Epithelial cell of proximal tubule (primary cell): ENCODE measurements at places on chromosomes 2 and 18.

GRCh38 chr2:9630117-9630735 lies 571 bp downstream of the YWHAQ start:
- no peak for DNase-seq

DNA sequence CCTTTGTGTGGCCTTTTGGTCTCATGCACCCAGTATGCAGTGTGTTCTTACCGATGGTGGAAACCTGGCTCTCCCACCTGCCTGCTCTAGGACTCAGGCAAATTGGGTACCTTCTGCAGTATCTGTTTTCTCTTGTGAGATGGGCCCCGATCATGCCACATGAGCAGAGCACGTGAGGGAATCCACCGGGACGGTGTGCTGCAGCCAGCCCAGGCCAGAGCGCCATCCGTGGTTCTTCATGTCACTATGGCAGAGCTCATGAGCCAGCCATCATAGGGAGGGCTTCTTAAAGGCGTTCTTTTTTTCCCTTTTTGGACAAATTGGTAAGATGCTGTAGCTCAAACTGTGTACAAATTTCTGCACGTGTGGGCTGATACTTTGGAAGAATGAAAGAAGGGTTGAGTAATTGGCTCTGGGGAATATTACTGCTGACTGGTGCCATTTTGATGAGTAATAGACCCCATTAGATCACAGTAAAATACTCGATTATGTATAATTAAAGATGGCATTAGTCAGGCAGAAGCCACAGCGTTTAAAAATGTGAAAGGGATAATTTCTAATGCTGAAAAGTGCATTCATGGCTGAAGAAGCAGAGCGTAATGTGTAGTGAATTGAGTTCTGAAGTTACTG lies 19.2 kb downstream of the SH3RF3 start:
- no peak for DNase-seq

DNA sequence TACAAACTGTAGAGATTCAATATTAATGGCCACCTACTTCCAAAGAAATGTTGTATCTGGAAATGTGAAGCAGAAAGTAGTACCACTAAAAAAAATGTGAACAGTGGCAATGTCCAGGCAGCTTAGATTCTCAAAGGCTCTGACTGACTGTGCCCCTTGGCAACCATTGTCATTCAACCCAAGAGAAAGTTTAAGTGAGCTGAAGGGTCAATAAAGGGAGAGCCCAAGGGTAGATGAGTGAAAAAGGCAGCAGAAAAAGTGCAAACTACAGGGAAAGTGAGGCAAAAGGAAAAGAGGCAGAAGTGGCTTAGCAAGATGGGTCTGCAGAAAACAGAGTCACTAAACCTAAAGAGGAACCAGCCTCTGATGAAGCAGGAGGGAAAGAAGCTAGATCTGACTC lies 802.9 kb downstream of the CPS1 start:
- DNase-seq: no peak

DNA sequence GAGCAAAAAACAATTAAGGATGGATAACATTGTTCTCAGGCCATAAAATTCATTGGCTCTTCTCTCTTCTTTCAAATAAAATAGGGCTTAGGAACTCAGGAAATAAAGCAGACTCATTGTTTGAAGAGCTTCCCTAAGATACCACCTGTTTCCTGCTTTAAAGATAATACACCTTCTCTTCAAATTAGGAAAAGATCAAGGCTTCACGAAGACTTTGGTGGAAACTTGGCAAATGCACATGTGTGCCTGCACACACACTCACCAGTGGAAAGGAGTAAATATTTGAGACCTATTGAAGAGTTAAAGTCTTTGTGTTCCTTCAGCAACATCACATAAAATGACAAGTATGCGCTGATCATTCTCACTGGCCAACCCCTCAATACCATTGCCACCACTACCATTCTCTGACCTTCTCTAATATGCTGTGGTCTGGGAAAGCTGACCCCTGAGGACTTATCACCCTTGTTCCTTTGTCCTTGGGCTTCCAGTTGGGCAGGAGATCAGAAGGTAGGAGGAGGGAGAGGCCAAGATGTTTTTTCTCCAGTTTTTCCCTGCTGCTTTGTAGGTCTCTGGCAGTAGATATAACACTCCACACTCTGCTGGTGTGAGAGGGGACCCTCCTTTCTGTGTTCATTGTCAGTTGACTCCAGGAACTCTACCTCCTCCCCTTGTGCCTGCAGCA lies 53.5 kb upstream of the SPOPL start:
- no peak for DNase-seq

DNA sequence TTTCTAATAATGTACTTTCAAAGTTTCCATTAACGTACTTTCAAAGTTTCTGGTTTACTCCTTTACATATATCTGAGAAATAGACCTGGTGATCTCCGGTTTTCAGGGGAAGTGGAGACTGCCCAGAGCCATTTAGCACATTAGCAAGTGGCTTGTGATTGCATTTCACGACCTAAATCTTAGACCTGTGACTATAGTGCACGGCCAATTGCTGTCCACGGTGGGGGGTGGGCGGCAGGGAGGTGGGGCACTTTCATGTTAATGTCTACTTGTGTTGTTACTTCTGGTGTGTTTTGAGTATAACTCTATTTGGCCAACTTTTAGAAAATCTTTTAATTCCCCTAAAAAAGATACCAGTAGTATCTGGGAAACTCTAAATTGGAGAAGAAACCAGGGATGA lies 11.3 kb downstream of the GATA6 start:
- no peak for DNase-seq

DNA sequence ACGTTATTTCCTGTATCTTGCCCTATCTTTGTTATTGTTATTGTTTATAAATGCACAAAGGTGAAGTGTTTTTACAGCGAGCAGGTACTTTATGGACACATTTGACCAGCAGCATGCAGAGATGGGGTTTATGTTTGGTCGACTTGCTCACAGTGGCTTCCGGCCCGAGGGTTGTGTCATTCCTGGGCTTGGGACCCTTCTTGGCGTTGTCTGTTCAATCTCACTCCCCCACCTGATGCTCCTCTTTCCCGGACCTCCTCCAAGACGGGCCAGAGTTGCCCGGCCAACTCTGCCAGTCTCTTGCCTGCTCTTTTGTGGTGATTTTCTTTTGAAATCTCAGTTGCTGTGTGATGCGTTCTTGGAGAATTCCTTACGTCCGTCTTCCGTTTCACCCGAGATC lies 153.9 kb downstream of the TWIST2 start:
- DNase-seq: no peak

- DNase-seq: no peak
Observed at GRCh38 chr18:48340560-48340959, 68.6 kb downstream of the ZBTB7C start.

DNA sequence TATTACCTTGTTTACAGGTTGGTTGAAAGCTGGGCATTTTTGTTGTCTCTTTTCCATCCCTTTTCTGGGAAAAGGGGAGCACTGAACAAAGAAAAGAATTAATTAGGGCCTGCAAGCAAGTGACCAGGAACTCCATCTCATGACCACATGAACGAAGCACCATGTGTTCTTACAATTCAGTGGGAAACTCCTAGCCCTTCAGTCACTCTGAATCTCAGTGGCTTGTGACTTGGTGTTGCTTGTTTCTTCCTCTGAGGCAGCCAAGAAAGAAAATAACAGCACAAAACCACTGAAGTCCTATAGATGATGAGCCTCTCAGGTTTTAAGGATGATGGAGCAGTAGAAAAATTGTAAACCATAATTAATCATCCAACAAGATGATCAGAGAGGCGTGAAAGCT lies 129.1 kb upstream of the CAB39 start:
- DNase-seq: no peak

GRCh38 chr2:180412219-180412618 lies 405.1 kb upstream of the CWC22 start:
- no peak for DNase-seq

DNA sequence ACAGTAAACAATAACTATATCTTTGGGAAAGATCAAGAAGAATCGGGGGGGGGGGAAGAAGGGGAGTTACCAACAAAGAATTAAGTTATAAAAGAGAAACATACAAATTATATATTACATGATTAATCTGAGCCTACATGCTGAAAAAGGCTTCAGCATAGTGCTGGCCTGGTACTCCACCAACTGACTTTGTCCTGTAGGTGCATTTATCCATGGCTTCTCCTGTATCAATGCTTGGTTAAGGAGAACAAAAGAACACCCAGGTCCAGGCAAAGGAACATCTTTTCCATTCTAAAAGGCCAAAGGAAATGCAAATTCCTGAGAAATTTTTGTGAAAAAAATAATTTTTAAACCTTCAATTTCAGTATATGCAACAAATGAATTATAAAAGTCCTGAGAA lies 24.2 kb downstream of the RPRD1A start:
- no peak for DNase-seq

GRCh38 chr2:208025814-208026184 lies 472 bp upstream of the PLEKHM3 start:
- no peak for DNase-seq

GRCh38 chr18:50044402-50044801 lies 150.5 kb downstream of the MYO5B start:
- DNase-seq: no peak

- no peak for DNase-seq
Observed at GRCh38 chr2:9408641-9409151, 14.6 kb downstream of the ITGB1BP1 start.

GRCh38 chr2:158655628-158656027 lies 139.5 kb upstream of the DAPL1 start:
- no peak for DNase-seq

DNA sequence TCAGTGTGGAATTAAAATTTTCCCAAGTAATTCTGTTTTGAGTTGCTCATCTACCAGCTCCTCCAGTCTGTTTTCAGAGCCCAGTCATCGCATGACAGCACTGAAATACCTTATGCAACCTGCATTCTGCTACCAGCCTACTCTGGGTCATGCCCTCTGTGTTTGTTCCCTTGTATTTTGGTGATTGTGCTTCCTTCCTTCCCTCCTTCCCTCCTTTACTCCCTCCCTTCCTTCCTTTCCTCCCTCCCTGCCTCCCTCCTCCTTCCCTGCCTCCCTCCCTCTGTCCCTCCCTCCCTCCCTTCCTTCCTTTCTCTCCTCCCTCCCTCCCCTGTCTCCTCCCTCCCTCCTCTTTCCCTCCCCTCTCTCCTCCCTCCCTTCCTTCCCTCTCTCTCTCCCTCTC lies 289.6 kb downstream of the CDH2 start:
- peak; percentile 19 for DNase-seq

DNA sequence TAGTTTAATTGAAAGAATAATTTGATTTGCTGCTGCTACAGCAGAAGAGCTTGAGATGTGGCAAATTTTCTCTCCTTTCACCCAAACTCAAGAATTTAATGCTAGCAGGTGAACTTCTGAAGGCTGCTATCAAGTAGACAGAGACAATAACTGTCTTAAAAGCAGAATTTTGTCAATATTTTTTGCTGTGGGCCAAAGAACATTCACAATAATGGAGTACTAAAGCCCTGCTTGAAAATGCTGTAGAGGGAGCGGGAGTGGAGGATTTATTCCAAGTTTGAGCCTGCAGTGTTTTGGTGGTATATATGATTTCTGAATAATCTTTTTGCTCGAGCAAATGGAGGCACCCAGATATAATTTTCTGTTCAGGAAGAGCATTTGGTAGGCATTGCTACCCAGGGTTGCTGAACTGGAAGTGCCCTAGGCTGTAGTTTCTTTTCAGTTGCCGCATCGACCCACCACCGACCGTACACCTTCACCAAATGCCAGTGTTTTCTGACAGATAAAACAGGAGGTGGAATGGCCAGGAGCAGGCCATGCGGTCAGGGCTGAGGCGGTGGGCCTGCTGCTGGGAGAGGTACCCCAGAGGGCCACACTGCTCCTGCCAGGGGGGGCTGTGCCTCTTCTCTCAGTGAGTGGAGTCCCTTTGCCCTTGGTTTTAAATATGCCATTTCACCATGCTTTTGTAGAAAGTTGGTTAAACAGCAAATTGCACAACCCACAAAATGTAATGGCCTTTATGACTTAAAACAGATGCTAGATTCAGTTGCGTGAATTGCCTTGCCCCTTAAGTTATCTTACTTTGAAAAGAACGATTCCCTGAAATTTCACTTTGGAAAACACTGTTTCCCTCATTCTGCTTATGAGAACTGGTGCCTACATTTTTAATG lies 36.4 kb downstream of the TSHZ1 start:
- no peak for DNase-seq

GRCh38 chr2:217902379-217903141 lies 100.2 kb downstream of the TNS1 start:
- DNase-seq: peak; percentile 68

DNA sequence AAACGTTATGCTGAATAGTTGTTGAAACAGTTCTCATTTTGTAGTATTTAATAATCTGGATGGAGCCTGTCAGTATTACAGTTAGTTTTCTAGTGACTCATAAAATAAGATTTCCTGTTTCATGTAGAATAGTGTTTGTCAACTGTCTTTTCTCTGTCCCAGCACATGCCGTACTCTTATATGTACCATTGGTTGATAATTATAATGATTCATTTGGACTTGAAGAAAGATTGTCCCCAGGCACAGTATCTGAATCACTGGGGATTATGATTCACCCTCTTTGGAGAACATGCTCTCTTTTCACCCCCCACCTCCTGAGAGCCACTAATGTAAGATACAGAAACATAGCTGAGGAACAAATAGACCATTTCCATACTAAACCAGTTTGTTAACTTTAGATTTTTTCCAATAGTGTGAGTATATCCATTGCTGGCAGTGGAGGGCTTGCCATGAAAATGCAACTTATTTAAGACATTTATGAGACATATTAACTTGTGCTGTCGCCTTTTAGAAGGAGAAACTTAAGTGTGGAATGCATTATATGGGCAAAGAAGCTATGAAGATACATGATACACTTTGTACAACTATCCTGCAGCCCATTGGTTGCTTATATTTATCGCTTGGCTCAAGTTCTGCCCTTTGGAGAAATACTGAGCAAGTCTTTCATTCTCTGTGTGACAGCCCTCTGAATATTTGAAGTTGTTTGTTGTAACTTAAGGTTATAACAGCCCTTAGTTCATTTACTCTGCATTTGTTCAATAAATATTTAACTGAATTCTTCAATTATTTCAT lies 12.4 kb downstream of the COPS8 start:
- DNase-seq: peak; percentile 32

GRCh38 chr2:206611191-206611590 lies 31.1 kb upstream of the FAM237A start:
- DNase-seq: no peak

GRCh38 chr18:61274416-61274960 lies 58.7 kb upstream of the CDH20 start:
- no peak for DNase-seq
